ENCODE measurements at places on chromosomes 5 and 9.

DNA sequence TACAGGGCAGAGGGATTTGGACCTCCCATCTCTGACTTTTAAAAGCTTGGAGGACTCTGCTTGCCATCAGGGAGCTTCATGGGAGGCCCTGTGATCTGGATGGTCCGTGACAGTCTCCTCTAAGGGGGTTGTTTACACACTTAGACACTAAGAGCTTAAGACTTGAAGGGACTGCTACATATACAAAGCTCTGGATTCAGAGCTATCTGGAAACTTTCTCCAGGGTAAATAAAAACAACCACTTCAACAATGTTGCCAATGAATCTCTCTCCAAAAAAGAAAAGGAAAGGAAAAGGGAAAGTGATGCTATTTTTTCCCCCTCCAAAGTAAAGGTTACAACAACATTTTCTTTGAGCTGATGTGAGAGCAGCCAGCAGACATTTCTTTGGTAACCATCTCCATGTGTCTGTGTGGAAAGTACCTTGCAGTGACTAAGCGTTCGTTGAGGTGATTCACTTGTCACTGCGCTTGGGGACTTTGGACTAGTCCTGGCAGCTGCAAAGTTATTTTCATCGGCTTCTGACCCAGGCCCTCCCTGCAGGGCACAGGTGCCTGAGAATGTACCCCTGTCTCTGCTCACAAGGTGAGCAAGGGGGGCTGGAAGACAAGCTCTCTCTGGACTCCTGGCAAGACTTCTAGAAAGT is 262.1 kb upstream of the KLF4 start:
- DNase-seq = no peak

GRCh38 chr5:74543162-74543995 is 97.1 kb downstream of the ENC1 start:
- DNase-seq = no peak

- no peak for DNase-seq
These were observed 145.4 kb downstream of the TRPM6 start for GRCh38 chr9:74742191-74742790.

GRCh38 chr9:37997636-37998374 is 71.2 kb downstream of the SHB start:
- DNase-seq = peak; percentile 67

GRCh38 chr9:113368982-113369854 is 7.6 kb downstream of the HDHD3 start:
- DNase-seq = no peak

DNA sequence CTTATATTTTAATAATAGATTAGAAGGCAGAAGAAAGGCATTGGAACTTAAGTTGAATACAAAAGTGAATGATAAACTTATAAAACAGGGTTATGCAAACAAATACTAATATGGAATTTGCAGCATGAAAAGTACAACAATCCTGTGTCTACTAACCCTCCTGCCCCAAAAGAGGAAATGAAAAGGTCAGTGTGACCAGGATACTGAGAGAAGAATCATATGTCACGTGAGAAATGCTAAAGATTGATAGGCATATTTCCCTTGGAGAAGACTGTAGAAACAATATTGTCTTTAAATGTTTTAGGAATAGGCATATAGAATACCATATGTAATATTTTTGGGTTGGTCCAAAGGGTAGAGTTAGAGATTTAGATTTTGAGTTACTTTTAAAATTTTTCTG is 3.8 kb downstream of the WDR36 start:
- DNase-seq = no peak

GRCh38 chr9:72687331-72687730 is 165.9 kb downstream of the TMC1 start:
- DNase-seq = peak; percentile 11

DNA sequence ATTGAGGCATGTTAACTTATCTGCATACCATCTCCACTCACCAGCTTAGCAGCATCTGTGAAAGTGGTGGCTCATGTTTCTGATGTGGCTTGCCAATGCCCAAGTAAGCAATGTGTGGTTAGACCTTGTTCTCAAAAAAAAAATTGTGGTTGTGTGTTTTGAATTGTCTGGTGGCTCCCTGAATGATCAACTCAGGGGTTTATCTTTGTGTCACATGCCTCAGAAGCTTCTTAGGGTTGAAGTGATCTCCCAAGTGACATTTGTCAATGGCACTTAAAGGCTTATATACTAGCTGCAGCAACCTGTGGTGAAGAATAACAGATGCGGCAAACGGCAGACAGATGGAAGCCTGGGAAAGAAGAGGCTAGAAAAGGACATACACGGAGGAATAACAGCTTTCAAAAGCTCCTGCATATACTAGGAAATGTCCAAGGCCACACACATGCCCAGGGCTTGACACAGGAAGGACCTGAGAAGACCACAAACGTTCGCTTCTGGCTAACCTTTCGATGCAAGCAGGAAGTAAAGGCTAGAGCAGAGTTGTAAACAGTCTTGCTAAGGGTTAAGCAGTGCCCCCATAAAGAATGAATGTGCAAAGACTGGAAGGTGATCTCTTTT is 42.2 kb upstream of the FSD1L start:
- no peak for DNase-seq

All from spinal cord (tissue), 10 donors.